ENCODE measurements at places on chromosomes 6 and 20. TPM values are rescaled to one million over a fixed set of nuclear protein-coding genes. Genes with fewer than 3 reads are reported as not detected.
A peak's percentile ranks its signal among the peaks of the same experiment; 100 is the strongest.

GRCh38 chr6:52403627-52404026 is 16.5 kb upstream of the EFHC1 start:
- DNase-seq = no peak

DNA sequence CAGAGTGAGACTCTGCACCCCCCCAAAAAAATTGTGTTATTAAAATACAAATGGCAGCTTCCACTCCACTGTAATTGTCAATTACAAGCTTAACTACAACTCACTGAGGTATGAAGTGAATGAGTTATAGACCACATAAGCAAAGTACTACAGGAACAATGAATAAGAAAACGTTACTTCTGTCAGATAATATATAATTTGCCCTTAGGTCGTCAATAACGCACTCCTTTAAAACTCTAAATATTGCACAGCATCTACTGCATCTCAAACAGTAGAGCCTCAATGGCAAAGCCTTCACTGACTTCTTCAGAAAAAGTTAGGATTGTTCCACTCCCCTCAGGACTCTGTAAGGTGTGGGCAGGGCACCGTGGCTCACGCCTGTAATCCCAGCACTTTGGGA is 2.0 kb upstream of the HBS1L start:
- DNase-seq = no peak

DNA sequence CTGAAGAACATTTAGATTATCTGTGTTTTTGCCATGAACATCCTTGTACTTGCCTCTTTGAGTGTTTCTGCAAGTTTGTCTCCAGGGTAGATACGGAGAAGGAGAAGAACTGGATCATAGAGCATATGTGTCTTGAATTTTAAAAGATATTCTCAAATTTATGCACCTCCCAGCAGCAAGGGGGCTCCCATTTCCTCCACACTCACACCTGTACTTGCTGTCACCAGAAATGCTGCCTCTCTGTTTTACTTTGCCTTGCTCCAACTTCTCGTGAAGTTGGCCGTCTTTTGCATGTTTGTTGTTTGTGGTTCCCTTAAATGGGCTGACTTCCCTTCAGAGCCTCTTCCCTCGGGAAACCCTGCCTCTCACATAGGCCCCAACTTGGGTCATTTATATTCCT is 171.0 kb downstream of the TFAP2C start:
- DNase-seq = no peak

DNA sequence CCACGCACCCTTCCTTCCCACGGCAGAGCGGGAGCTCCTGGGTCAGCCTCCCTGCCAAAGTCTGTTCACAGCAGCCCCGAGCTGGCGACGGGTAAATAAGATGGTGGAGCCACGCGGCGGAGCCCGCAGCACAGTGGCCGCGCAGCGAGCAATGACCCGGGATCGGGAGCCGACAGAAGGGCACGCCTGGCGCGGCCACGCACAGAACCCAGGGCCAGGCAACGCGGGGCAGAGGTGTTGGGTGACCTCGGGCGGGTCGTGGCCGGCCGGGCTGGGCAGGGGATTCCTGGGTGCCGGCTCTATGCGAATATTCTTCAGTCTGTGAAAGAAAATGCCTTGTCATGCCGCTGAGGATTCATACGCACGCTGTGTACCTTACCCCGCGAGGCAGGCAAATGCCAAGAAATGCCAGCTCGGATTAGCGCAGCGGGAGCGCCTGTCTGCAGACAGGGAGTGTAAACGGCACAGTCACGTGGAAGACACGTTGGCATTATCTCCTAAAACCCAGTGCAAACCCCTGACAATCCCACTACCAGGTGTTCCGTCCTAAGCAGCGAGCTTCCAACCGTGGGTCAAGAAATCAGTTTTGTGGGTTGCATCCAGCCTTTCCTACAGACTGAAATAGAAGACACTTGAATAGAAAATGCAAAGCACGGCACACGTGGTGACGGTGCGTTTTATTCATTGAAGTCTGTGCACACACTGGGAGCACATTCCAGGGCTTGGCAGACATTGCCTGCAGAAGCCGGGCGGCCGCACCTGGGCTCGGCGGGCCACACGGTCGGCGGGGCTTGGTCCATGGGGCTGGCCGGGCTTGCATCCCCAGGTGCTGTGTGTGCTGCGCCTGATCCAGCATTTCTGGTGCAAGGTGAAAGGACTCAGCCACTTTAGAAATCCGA is 18.3 kb downstream of the CHRNA4 start:
- DNase-seq = no peak

EXOC2 gene
- total RNA-seq = 18.6 TPM

- DNase-seq = no peak
Measured at GRCh38 chr6:150953851-150954250, 88.3 kb downstream of the MTHFD1L start.

ZSCAN31 gene
- total RNA-seq = 2.0 TPM

GRCh38 chr20:53871541-53871940 is 198.9 kb downstream of the BCAS1 start:
- DNase-seq = no peak

DNA sequence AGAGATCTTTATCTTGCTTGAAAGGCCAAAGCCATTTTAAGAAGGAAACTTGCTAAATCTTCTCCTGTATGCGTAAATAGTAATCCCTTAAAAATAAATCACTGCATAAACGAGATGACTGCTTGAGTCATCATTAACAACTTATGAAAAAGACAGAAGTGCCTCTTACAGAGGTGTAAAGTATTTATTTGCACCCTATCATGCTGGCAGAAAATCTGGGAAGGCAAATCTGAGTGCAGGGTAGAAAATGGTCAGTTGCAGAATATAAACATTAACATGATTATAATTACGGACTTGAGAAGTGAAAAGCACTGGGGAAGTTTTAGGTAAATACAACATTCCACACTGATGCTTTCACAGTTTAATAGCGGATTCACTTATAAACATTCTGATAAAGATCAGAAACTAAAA is 67.5 kb upstream of the FBXO30 start:
- DNase-seq = peak; percentile 71

DNA sequence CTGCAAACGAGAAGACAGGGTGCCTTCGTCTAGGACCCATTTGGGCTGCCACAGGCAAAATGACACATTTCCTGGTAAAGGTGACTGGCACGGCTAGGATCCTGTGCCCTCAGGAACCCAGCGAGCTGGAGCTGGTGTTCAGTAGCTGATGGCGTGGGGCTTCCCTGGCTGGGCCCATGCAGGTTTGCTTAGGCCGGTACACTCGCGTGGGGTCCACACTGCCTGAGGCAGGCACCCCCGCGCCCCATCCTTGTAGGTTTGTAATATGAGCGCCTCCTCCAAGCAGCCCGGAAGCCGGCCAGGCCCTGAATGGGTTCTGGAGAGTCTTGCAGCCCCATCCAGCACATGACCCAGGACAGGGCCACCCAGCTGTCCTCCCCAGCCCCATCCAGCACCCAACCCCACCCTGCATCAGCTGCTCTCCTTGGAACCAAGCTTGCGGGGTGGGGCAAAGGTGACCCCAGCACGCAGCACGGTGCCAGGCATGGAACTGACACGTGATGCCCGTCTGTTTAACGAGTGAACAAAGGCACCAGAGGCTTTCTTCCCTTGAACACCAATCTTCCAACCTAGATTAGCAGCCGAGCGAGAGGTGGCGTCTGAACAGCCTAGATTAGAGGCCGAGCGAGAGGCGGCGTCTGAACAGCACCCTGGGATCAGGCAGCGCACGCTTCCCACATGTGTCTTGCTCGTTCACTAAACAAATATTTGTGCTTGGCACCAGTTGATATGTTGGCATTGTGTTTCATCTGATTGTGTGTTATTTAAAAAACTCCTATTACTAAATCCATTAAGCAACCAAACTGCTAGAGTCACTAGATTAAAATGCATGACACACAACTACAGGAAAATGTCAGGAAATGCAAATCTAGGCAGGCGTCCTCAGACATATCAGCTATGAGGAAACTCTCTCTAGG is 112.1 kb downstream of the DLL1 start:
- DNase-seq = peak; percentile 62

DNA sequence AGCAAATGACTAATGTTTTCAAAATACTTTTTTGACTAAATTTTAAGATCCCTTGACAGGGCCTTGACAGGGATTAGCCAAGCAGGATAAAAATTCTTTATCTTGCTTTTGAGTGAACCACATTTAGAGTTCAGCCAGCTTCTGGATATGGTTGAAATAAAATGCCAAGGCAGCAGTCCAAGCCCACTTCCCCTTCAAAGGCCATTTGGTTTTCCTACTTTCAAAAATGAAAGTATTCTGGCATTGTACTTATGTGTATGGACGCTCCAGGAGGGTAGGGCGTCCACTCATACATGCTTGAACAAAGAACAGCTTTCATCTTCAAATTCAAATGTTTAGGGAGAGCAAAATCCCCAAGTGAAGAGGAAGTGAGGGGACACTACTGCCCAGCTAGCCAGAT is 82.3 kb upstream of the BCLAF1 start:
- no peak for DNase-seq

- DNase-seq = no peak
Measured at GRCh38 chr20:29497261-29497671, 1760.2 kb upstream of the DEFB115 start.

DNA sequence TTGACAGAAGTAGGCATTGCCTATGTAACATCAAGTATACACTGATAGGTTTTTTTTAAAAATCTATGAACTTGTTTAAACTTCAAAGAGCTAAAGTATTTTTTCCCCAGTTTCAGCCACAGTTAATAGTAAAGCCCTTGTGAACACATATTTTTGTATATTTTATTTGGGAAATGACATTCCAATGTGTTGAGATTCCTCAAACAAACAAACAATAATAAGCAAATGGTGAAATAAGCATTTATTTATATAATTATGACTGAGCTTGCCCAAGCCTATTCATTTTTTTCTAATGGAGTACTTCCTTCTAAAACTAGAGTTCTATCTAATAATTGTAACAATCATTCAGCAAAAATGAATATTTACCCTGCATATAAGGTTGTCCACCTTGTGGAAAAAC is 12.5 kb downstream of the SYCP2 start:
- no peak for DNase-seq

SOX4 gene
- total RNA-seq = 3.7 TPM

DNA sequence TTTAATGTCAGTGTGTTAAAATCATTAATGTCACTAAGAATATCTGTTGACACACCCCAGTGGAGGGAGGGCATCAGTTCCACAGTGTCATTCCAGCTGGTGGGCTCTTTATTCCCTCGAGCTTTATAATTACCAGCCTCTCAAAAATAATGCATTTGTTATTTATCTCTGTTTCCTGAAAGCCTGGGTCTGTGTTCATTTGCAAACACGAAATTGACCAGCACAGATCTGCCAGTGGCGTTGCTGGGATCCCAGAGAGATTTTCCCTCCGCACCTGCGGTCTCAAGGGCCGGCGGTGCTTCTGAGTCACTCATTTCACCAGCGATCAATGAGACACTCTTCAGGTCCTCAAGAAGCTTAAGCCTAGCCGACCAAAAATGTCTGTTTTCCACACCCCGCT is 5.7 kb upstream of the PYGB start:
- DNase-seq = no peak

GLP1R gene
- not detected for total RNA-seq

TMEM242 gene
- total RNA-seq = 11.7 TPM

DNA sequence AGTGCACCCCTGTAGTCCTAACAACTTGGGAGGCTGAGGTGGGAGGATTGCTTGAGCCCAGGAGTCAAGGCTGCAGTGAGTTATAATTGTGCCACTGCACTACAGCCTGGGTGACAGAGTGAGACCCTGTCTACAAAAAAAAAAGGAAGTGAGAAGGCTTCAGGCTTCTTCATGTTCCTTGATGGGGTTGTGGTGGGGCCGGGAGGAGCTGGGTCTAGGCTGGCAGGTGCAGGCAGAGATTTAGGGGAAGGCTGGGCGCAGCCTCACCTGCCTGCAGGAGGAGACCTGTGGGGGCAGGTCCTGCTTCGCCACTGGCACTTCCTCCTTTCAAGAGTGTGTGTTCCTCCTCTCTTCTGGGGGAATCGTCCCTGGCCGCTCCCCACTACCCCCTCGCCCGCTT is 63.9 kb downstream of the CHMP4B start:
- DNase-seq = no peak

GRCh38 chr20:46083531-46084061 is 6.2 kb downstream of the NCOA5 start:
- no peak for DNase-seq

DACT2 gene
- not detected for total RNA-seq

DNA sequence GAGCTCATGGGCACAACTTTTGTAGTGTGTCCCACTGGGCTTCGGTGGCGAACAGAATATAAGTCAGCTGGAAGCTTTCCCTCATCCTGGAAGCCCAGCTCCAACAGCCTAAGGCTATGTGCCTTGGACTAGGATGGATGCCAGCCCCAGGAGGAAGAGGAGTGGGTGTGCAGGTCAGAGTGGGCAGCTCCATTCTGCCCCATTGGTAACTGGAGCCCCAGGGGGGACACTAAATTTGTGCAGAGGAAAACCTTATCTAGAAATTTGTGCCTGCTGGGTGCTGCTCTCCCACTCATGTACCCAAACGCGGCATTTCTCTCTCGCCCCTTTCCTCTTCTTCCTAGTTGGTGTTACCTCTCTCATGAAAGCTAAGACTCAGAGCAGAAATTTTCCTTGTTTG is 253.9 kb upstream of the MAN1A1 start:
- DNase-seq = no peak

C6orf132 gene
- 4.7 TPM for total RNA-seq

DNA sequence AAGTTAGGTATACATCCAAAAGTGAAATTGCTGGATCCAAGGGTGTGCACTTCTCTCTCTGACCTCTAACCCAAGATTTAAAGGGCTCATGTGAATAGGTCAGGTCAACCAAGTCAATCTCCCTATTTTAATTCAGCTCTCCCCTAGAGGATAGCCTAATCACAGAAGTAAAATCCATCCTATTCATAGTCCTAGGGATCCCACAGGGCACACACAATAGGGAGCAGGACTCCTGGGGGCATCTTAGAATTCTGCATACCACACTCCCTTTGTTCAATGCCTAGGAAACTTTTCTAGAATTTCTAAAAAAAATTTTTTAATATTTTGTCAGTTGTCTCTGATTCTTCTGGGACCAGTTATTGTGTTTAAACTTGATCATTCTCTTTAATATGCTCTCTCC is 35.1 kb downstream of the CST9L start:
- DNase-seq = no peak

DNA sequence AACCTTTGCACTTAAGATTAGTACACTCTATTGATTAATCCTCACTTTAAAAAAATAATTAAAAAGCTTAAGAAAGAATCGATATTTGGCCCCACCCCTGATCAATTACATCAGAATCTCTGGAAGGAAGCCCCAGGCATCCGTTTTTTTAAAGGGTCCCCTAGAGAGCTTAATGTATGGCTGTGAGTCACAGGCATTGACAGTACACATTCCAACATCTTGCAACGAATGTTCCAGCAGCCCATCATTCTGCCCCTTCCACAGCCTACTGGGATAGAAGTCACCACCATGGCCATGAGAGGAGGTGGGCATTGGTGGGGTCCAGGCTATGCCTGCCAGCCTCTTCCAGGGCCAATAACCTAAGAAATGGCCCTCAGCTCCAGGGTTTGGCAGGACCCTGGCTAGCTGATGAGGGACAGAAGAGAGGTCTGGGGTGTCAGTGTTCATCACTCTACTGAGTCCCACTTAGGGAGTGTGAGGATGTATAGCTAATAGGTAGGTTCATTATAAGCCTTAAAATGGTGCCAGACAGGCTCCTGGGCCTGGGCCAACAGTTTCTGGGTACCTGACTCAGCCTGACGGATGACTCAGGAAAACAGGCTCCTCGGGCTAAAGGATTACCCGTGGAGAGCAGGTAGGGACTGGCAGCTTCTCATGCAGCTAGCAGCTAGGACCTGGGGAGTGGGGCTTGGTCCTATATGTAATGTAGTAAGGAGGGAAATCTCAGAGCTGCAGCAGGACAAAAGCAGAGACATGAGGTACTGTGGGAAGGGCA is 40.4 kb downstream of the MDGA1 start:
- DNase-seq = peak; percentile 41

GRCh38 chr6:137025786-137026730 is 18.7 kb downstream of the IL20RA start:
- DNase-seq = no peak

SIRPG gene
- not detected for total RNA-seq

Measured in HFFc6 (cell line).